Hepatocyte (in vitro differentiated cells): ENCODE measurements at places on chromosomes 7 and 10. TPM values are rescaled to one million over a fixed set of nuclear protein-coding genes. Genes with fewer than 3 reads are reported as not detected.
A peak's percentile ranks its signal among the peaks of the same experiment; 100 is the strongest.

Gene AKR1C8
- total RNA-seq: not detected in 2 replicates

Gene GFRA1
- 2.9 and 4.5 TPM in 2 replicates for total RNA-seq

Gene SFRP4
- total RNA-seq: 1.1 and 1.8 TPM in 2 replicates

Gene CPVL
- total RNA-seq: 26.2 and 36.6 TPM in 2 replicates

DNA sequence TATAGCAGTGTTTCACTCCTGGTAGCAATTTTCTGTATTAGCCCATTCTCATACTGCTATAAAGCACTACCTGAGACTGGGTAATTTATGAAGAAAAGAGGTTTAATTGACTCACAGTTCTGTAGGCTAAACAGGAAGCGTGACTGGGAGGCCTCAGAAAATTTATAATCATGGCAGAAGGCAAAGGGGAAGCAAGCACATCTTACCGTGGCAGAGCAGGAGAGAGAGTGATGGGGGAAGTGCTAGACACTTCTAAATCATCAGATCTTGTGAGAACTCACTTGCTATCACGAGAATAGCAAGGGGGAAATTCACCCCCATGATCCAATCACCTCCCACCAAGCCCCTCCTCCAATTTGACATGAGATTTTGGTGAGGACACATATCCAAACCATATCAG lies 131.6 kb upstream of the EFCAB10 start:
- H3K4me1 ChIP-seq: no peaks in the 10 kb centered on the region
- no peaks in the 10 kb centered on the region for H3K36me3 ChIP-seq
- no peak for DNase-seq
- H3K27me3 ChIP-seq: no peaks in the 10 kb centered on the region

DNA sequence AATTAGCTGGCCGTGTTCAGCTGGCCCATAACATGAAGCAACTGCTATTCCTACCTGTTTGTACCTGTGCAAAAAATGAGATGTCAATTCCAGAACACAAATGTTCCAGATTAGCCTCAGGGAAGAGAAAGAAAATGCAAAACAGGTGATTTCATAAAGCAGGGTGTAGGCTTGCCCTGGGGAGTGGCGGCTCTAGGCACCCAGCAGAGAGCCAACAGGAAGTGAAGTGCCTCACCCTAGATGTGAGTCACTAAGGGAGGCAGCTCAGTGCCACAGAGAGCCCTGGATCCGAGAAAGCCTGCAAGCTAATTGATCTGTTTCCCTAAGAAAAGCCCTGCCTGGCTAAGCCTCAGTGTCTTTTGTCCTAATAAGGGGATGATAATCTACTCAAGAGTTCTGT lies 240.0 kb downstream of the ARHGAP21 start:
- H3K27me3 ChIP-seq: no peaks in the 10 kb centered on the region
- DNase-seq: peak; percentile 78
- H3K27ac ChIP-seq: peak overlapping the region; percentile 86
- no peak overlapping the region for H3K4me3 ChIP-seq
- H3K36me3 ChIP-seq: no peaks in the 10 kb centered on the region
- H3K4me1 ChIP-seq: peaks cover 13% of the 10 kb centered on the region

GRCh38 chr7:26370011-26370410 lies 78.3 kb downstream of the SNX10 start:
- no peak for DNase-seq
- H3K27ac ChIP-seq: no peak overlapping the region
- H3K36me3 ChIP-seq: no peaks in the 10 kb centered on the region
- H3K4me3 ChIP-seq: no peak overlapping the region
- H3K4me1 ChIP-seq: no peaks in the 10 kb centered on the region

GRCh38 chr7:133059263-133059662 lies 22.6 kb downstream of the CHCHD3 start:
- H3K36me3 ChIP-seq: no peaks in the 10 kb centered on the region
- H3K27ac ChIP-seq: no peak overlapping the region
- DNase-seq: no peak
- H3K4me1 ChIP-seq: no peaks in the 10 kb centered on the region

DNA sequence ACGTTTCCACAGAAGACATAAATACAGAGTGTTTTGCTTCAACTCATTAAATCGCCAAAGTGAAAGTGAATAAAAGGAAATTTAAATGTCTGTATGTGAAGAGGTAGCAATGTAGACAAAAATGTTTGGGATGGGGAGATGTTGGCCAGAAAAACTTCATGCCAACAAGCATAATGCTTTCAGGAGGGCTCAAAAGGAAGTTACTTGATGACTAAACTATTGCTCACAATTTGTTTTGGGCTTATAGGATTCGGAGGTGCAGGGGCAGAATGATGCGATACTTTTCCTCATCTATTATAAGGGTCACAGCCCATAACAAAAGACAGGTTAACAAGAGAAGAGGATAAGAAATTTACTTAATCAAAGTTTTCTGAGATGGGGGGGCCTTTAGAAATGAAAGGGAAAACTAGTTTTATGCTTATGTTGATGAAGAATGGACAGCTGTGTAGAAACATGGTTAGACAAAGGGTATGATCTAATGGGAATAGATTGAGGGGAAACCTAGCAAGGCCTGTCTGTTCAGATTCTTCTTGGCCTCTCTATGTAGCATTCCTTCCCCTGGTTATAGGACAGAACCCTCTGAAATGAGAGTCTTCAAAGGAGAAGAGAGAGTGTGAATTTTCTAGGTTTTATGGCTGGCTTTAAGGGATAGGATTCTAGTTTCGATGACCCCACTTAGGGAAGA lies 898.6 kb downstream of the LRMDA start:
- no peak overlapping the region for H3K4me3 ChIP-seq
- no peaks in the 10 kb centered on the region for H3K36me3 ChIP-seq
- no peaks in the 10 kb centered on the region for H3K4me1 ChIP-seq
- H3K27ac ChIP-seq: peak overlapping the region; percentile 53
- no peaks in the 10 kb centered on the region for H3K27me3 ChIP-seq

GRCh38 chr7:133530682-133531081 lies 277.8 kb downstream of the EXOC4 start:
- DNase-seq: peak; percentile 8
- H3K27me3 ChIP-seq: no peaks in the 10 kb centered on the region
- no peaks in the 10 kb centered on the region for H3K4me1 ChIP-seq
